NCI-H510A treated with DMSO at 0.1 percent for 48 hours (cell line): ENCODE measurements at places on chromosomes 6 and 20.

- no peak for DNase-seq
Observed at GRCh38 chr20:41200446-41201202, 63.3 kb downstream of the PLCG1 start.

GRCh38 chr6:11471261-11471660, 66.3 kb upstream of the TMEM170B start:
- no peak for DNase-seq

DNA sequence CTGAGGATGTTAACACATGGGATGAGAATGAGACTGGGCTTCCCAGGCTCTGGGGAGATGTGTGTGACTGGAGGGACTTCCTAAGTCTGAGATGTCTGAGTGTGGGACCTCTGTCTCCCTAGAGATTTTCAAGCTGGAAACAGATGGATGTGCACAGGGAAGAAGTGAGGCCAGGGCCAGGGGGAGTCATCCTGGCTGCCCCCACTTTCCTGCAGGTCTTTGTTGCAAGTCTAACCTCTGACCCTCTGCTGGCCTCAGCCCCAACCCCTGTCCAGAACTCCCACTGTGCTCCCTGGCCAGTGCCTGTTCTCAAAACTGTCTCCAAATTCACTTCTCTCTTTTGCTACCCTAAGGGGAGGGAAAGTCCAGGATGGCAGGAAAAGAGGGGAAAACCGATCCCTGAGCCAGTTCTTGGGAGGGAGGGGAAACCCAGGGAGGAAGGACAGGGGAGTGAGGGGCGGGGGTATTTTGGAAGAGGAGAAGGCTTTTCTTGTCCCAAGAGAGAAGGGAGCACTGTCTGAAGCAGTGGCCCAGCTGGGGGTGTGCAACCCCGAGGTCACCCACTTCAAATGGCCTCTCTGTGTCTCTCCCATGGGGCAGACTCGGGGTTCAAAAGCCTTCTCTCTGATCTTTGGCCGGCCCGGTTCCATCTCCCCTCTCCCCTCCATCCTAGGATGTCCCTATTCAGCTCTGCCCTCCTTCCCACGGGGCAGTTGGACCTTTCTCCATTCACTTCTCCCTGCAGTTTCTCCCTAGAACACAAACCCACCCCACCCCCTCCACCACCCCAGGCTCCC, 3.1 kb downstream of the PPP1R18 start:
- no peak for DNase-seq

DNA sequence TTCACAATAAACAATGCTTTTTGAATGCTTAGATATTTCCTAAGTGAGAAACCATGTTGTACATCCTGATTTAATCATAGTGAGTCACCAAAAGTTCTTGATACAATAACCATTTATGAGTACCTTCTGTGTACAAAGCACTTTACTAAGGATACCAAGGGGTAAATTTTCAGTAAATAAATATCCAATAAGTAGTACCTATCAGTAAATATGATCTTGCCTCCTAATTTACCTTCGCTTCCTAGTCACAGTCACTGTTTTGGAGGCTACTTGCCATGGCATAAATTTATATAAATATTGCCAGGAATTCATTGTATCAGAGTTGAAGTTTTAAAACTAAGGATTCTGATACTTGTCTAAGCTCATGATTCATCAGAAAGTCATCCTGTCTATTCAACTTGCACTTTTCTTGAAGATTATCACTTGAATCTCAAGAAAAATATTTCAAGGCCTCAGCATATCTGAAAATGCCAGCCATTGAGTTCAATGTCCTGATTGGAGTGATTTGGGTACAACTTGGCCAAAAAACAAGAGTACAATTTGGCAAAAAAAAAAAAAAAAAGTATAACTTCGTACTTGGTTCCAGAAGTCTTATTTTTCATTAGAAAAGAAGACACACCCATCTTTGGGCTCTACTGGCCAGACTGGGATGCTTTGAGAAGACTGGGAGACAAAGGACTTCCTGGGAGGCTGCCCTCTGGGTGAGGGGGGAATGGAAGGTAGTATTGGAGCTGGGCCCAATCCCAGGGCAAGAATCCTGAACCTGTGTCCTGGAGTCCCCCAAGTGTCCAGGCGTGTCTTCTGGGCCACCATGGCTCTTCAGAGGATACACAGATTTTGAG, 32.8 kb downstream of the RAB22A start:
- DNase-seq, result no peak

DNA sequence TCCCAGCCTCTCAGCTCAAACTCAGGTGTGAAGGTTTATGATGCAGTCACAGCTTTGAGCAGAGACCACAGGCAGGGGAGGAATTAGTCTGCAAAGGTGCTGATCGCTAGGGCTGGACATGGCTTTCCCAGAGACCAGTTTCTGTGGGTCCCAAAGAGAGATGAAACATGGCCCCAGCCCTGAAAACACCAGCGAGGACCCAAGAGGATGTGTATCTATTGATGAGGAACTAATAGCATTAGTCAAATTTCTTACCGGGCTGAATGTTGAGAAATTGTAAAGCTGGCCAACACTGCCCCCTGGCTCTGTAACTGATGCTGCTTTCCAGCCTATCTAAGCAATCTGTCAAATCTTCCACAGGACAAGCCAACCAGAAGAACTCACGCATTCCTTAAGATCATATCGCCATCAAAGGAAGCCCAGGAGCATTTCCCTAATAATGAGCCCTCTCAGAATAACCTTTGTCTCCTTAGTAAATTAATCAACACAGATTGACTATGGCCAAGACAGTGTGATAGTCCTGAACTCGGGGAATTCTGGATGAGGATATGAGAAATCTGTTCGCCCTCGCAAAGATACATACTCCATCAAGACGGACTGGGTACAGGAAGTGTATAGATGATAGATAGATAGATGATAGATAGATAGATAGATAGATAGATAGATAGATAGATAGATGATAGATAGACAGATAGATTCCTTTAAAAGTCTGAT, 7.8 kb upstream of the ACSS1 start:
- DNase-seq, result peak; percentile 84
